Cardiac muscle cell (in vitro differentiated cells and primary cell): ENCODE measurements at places on chromosomes 3 and 15.
A peak's percentile ranks its signal among the peaks of the same experiment; 100 is the strongest.

GRCh38 chr3:193910886-193911738 is 224.8 kb upstream of the HES1 start:
- no peaks in the 10 kb centered on the region for H3K27me3 ChIP-seq
- H3K27ac ChIP-seq = no peak overlapping the region
- no peak for DNase-seq
- peaks cover 8% of the 10 kb centered on the region for H3K4me1 ChIP-seq

- no peaks in the 10 kb centered on the region for H3K27me3 ChIP-seq
- no peak for DNase-seq
- no peak overlapping the region for H3K4me3 ChIP-seq
- H3K4me1 ChIP-seq = peaks cover 22% of the 10 kb centered on the region
- H3K36me3 ChIP-seq = no peaks in the 10 kb centered on the region
Measured at GRCh38 chr3:16404349-16404895, 109.1 kb downstream of the RFTN1 start.

DNA sequence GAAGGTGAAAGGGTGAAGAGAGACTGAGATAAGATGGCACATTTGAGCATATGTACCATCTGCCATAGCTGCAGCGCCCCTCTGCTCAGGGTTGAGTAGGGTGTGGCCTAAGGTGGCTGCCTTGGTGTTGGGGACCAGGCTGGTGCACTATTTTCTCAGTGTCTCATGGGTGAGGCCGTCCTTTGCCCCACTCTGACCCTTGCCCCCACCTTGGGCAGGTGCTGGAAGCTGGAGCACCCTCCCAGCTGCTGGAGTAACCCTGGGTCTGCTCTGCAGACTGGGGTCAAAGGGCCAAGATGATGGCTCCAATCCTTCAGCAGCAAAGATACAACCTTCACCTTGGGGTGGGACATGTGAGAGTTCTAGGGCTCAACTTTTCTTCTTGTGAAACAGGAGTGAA is 69.2 kb downstream of the DAPK2 start:
- no peak for DNase-seq
- no peaks in the 10 kb centered on the region for H3K27me3 ChIP-seq
- H3K4me3 ChIP-seq = no peak overlapping the region
- no peak overlapping the region for H3K27ac ChIP-seq
- H3K36me3 ChIP-seq = no peaks in the 10 kb centered on the region

- H3K27ac ChIP-seq = no peak overlapping the region
- no peak overlapping the region for H3K4me3 ChIP-seq
- no peaks in the 10 kb centered on the region for H3K27me3 ChIP-seq
- DNase-seq = peak; percentile 34
- no peaks in the 10 kb centered on the region for H3K36me3 ChIP-seq
Measured at GRCh38 chr3:190531406-190531805, 17.5 kb downstream of the IL1RAP start.

DNA sequence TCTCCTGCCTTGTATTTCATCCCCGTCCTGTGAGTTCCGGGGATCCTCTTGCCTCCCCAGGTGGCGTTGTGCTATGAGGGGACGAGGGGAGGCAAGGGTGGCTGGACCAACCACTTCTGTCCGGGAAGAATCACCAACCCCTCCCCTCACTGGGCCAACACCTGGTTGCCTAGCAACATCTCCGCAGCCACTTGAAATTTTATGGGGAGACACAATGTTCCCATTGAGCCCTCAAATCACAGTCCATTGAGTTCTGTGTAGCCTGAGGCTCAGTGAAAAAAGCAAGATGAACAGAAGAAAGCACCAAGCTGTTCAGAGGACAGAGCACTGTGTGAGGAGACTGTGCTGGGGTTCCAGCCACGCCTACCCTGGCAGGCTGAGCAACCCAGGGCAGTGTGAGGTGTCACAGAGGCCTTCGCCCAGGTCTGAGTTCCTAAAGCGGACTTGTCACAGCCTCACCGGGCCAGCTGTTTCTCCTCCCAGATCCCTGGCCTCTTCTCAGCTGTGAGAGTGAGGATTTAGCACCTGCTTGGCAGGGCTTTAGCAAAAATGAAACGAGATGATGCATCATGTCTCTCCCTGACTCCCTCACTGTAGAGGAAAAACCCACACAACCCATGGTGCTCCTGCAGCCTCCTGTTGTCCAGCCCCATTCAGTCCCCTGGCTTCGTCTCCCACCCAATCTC is 76.8 kb downstream of the ATP2B2 start:
- H3K27ac ChIP-seq = no peak overlapping the region
- peaks cover 8% of the 10 kb centered on the region for H3K4me1 ChIP-seq
- no peaks in the 10 kb centered on the region for H3K36me3 ChIP-seq
- DNase-seq = no peak
- no peak overlapping the region for H3K4me3 ChIP-seq

DNA sequence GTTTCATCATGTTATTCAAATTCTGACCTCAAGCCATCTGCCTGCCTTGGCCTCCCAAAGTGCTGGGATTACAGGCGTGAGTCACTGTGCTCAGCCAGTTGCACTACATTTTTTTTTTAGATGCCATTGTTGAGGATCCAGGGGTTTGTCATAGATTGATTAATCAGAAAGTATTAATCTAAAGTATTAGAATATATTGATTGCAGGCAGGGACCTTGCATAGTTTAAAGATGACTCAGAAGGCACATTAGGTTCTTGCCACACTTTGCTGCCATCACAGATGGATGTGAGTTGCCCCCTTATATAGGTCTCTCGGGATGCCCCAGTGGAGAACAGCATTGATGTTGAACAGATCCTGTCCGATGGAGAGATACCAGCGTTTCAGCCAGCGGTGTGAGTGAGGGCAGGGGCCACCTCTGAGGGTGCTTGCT is 41.1 kb downstream of the IGF1R start:
- H3K36me3 ChIP-seq = no peaks in the 10 kb centered on the region
- H3K4me1 ChIP-seq = peaks cover 29% of the 10 kb centered on the region
- no peaks in the 10 kb centered on the region for H3K27me3 ChIP-seq
- H3K4me3 ChIP-seq = no peak overlapping the region
- DNase-seq = peak; percentile 49
- H3K27ac ChIP-seq = no peak overlapping the region

DNA sequence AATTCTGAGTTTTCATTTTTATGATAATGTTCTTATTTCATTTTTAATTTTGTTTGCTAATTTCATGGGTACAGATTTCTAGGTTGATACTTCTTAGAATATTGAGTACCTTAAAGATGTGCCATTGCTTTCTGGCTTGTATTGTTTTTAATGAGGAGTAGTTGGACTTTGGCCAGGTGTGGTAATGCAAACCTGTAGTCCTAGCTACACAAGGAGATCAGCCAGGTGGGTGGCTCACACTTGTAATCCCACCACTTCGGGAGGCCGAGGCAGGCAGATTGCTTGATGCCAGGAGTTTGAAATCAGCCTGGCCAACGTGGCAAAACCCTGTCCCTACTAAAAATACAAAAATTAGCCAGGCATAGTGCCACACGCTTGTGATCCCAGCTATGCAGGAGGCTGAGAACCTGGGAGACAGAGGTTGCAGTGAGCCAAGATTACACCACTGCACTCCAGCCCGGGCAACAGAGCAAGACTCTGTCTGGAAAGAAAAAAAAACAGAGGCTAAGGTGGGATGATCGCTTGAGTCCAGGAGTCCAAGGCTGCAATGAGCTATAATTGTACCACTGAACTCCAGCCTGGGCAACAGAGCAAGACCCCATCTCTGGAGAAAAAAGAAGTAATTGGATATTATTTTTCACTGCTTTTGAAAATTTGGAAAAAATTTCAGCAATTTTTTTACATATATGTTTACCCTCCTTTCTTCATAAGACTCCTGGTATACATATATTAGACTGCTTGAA is 198.0 kb downstream of the ALCAM start:
- H3K27ac ChIP-seq = no peak overlapping the region
- no peak overlapping the region for H3K4me3 ChIP-seq
- H3K4me1 ChIP-seq = no peaks in the 10 kb centered on the region
- no peaks in the 10 kb centered on the region for H3K27me3 ChIP-seq

- no peak overlapping the region for H3K27ac ChIP-seq
- DNase-seq = no peak
- peaks cover 5% of the 10 kb centered on the region for H3K27me3 ChIP-seq
- H3K4me1 ChIP-seq = no peaks in the 10 kb centered on the region
- no peaks in the 10 kb centered on the region for H3K36me3 ChIP-seq
Measured at GRCh38 chr3:35737934-35738706, 98.8 kb downstream of the ARPP21 start.

DNA sequence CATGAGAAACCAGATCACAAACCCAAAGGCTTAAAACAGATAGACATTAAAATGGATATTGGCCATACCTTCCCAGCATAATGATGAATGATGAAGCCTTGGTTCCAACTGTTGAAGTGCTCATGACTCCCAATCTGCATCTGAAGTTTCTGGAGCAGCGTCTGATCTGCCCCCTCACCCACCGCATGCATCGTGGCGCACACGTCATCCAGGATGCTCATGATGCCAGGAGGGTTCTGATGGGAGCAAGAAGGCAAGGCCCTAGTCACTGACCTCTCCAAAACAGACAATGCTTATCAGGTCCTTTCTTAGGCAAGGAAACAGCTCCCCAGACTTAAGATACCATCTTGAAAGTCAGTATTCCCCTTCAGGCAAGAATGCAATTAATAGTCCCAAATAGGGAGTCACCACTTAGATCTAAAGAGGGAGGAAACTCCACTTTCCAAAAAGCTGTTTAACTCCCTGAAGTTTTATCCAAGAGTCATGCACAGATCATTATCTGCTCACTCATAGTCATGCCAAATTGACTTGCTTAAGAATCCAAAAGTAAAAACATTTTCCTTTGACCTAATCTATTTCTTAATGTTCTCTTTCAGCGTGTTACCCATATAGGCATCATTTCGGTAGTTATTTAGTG is 2.1 kb downstream of the LDHAL6B start:
- no peak overlapping the region for H3K27ac ChIP-seq
- peaks cover 3% of the 10 kb centered on the region for H3K36me3 ChIP-seq
- DNase-seq = no peak
- H3K4me1 ChIP-seq = no peaks in the 10 kb centered on the region
- no peak overlapping the region for H3K4me3 ChIP-seq
- H3K27me3 ChIP-seq = no peaks in the 10 kb centered on the region

- H3K27ac ChIP-seq = no peak overlapping the region
- peak; percentile 44 for DNase-seq
- no peaks in the 10 kb centered on the region for H3K36me3 ChIP-seq
- H3K4me3 ChIP-seq = no peak overlapping the region
Measured at GRCh38 chr3:141255846-141256261, 24.2 kb downstream of the PXYLP1 start.

DNA sequence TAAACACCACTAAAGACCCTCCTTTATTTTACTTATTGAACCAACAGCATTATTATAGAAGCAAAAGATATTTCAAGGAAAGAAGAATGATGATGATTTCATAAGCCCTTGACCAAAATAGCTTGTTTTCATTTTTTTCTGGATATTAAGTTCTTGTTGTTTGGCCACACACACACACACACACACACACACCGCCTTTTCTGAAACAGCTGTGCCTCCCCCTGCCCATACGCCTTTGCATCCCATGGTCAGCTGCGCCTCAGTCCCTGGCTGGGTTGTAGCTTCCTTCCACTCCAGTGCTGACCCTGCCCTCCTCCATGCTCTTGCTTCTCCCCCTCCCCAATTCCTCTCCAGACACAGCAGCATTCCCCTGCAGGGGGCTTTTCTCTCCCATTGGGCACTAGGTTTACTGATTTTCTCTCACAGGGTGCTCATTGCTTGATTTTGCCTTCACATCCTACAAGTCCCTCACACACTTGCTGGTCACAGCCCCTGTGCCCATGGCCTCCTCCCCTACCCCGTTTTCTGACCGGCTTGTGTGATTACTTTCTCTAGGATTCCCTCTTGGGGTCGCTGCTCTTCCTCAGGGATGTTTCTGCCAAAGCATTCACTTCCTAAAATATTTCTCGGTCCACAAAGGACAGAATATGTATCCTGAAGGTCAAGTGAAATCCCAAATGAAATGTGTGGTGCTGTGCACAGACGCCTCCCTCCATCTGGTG is 18.4 kb downstream of the MESP1 start:
- H3K27me3 ChIP-seq = no peaks in the 10 kb centered on the region
- no peak for DNase-seq
- no peaks in the 10 kb centered on the region for H3K4me1 ChIP-seq
- no peaks in the 10 kb centered on the region for H3K36me3 ChIP-seq
- no peak overlapping the region for H3K4me3 ChIP-seq
- no peak overlapping the region for H3K27ac ChIP-seq

DNA sequence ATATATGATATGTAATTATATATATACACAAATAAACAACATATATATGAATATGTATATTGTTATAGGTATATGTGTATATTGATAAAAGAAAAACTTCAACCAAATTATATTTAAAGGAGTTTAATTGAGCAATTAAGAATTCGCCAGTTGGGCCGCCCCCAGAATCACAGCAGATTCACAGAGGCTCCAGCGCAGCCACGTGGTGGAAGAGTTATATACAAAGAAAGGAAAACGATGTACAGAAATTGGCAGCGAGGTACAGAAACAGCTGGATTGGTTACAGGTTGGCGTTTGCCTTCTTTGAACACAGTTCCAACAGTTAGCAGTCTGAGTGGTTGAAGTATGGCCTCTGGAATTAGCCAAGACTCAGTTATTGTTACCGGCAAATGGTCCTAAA is 137.3 kb upstream of the SLC24A5 start:
- no peak overlapping the region for H3K27ac ChIP-seq
- H3K4me1 ChIP-seq = peaks cover 16% of the 10 kb centered on the region
- no peaks in the 10 kb centered on the region for H3K27me3 ChIP-seq
- DNase-seq = no peak
- H3K36me3 ChIP-seq = no peaks in the 10 kb centered on the region

DNA sequence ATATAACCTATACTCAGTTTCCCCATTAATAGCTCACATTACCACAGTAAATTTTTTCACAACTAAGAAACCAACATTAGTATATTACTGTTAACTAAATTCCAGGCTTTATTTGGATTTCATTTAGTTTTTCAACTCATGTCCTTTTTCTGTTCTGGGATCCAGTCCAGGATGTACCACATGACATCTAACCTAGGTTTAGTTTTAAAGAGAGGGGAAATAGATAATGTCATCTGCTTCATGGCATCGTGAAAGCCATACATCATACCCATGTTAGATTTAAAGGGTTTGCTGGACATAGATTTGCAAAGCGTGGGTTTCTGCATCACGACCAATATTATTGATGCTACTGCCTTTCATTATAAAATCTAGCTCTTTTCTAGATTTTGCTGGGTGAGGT is 33.2 kb upstream of the RPP14 start:
- peak; percentile 31 for DNase-seq
- H3K27me3 ChIP-seq = no peaks in the 10 kb centered on the region
- H3K4me3 ChIP-seq = no peak overlapping the region
- H3K4me1 ChIP-seq = no peaks in the 10 kb centered on the region

GRCh38 chr3:37957539-37957936 is 33.0 kb upstream of the VILL start:
- no peak for DNase-seq
- no peak overlapping the region for H3K27ac ChIP-seq
- H3K4me3 ChIP-seq = no peak overlapping the region
- H3K4me1 ChIP-seq = peaks cover 12% of the 10 kb centered on the region
- H3K27me3 ChIP-seq = no peaks in the 10 kb centered on the region
- H3K36me3 ChIP-seq = no peaks in the 10 kb centered on the region

- DNase-seq = no peak
- H3K27ac ChIP-seq = no peak overlapping the region
- no peaks in the 10 kb centered on the region for H3K36me3 ChIP-seq
- no peaks in the 10 kb centered on the region for H3K4me1 ChIP-seq
Measured at GRCh38 chr3:120198305-120198878, 86.6 kb downstream of the GPR156 start.
